ENCODE measurements at places on chromosomes 13 and 19.

- no peak for DNase-seq
Observed at GRCh38 chr13:48626077-48626449, 27.7 kb upstream of the CYSLTR2 start.

DNA sequence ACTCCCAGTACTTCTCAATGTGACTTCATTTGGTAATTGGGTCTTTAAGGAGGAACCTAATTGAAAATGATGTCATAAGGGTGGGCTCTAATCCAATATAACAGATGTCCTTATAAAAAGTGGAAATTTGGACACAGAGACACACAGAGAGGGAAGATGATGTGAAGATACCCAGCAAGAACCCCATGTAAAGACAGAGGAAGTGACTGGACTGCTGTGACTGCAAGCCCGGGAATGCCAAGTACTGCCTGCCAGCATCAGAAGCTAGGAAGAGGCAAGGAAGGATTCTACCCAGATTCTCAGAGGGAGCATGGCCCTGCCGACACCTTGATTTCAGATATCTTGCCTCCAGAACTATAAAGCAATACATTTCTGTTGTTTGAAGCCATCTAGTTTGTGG lies 239.3 kb downstream of the KCTD12 start:
- DNase-seq, result no peak

- DNase-seq, result no peak
Observed at GRCh38 chr19:43316591-43317319, 36.7 kb upstream of the CD177 start.

- no peak for DNase-seq
Observed at GRCh38 chr19:12837225-12837624, 1.1 kb upstream of the MAST1 start.

GRCh38 chr19:38197937-38198704 lies 25.9 kb downstream of the DPF1 start:
- DNase-seq, result no peak

DNA sequence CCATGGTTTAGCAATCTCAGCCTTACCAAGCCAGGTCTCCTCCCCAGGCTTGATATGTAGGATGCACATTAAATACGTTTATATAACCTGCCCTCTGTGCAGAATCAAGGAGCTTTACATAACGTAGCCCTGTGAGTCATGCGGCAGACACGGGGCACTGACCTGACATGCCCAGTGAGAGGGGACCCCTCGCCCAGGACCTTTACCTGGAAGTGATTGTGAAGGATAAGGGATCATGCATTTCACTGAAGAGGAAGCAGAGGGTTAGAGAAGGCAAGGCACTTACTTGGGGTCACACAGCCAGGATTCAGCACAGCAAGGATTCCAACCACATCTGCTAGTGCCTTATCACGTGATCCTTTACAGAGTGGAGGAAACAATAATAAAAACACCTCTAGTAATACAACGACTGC lies 18.9 kb upstream of the FOSB start:
- DNase-seq, result no peak
